ENCODE measurements at places on chromosomes 16 and 17.
A peak's percentile ranks its signal among the peaks of the same experiment; 100 is the strongest.

DNA sequence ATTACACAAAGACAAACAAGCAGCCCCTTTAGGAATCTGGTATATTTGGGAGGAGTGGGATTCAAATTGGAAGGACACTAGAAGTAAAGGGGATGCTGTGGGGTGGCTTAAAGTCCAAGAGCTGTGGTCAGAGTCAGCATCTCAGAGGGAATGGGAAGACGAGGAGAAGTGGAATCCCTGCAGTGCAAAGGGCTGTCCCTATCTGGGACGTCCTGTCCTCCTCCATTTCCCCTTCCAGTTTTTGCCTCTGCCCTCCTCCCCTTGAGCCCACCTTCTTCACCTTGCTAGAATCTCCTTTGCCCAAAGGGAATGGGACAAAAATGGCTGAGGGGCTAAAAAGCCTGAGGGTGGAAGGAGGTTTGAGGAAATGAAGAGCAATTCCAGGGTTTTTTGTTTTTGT lies 4.2 kb upstream of the PLXDC1 start:
- DNase-seq = no peak

DNA sequence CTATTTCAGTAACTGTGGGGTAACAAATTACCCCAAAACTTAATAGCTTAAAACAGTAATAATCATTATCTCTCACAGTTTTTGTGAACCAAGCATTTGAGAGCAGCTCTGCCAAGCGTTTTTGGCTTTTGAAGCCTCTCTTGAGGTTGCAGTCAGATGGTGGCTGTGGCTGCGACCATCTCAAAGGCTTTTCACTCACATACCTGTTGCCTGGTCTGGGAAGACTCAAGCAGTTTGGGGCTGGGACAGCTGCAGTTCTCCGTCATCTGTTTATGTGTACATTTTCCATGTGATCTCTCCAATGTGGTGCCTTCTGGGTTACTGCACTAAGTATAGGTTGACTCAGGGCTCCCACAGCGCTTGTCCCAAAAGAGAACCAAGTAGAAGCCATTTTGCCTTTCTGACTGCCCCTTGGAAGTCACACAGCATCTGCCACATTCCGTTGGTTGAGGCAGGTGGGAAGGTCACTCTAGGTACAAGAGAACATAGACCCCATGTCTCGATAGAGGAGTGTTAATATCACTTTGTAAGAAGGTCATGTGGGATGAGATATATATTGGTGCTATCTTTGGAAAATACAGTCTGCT lies 49.6 kb downstream of the LDHD start:
- DNase-seq = no peak

GRCh38 chr16:11242658-11243057 lies 13.3 kb downstream of the SOCS1 start:
- DNase-seq = no peak

- DNase-seq = peak; percentile 10
Measured at GRCh38 chr16:58661199-58661830, 23.3 kb downstream of the SLC38A7 start.

Measured in immature natural killer cell (primary cell).